CD4-positive, alpha-beta T cell (primary cell): ENCODE measurements at places on chromosomes 4 and X. TPM values are rescaled to one million over a fixed set of nuclear protein-coding genes. Genes with fewer than 3 reads are reported as not detected.

DNA sequence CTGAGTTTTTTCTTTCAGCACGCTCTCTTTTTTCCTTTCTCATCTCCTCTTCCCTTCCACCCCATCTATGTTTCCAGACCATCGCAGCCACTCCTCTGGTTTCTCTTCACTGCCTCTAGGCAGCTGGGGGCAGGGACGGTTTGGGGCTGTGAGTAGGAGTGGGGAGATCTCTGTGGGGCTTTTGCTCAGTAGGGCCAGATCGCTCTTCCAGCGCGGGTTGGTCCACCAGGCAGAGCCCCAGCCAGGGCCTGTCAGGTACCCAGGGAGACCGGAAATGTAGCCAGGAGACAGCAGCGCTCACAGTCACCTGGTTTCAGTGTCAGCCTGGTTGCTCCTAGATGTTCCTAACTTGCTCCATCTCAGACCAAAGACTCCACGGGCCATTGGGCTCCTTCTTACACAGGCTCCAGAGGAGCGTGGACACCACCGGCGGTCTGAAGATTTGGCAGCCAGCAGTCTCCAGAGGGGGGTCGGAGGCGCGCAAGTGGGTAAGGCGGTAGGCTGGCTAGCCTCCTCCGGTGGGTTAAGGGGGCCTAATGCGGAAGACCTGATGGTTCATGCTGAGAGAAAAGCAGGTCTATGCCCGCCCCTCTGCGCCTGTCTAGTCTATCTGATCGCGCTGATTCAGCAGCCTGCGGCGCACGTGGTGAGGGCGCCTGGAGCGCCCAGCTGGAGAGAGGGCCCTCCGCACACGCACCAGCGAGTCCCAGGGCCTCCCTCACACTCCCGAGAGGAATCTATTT, 1.8 kb downstream of the FGF5 start:
- no peak overlapping the region for H3K27ac ChIP-seq
- no peak for DNase-seq
- peaks cover 49% of the 10 kb centered on the region for H3K27me3 ChIP-seq

GRCh38 chr4:176635372-176636261, 157.1 kb downstream of the VEGFC start:
- no peaks in the 10 kb centered on the region for H3K36me3 ChIP-seq
- H3K4me1 ChIP-seq = no peaks in the 10 kb centered on the region
- no peak overlapping the region for H3K4me3 ChIP-seq
- no peak overlapping the region for H3K27ac ChIP-seq
- H3K27me3 ChIP-seq = no peaks in the 10 kb centered on the region
- DNase-seq = no peak

DNA sequence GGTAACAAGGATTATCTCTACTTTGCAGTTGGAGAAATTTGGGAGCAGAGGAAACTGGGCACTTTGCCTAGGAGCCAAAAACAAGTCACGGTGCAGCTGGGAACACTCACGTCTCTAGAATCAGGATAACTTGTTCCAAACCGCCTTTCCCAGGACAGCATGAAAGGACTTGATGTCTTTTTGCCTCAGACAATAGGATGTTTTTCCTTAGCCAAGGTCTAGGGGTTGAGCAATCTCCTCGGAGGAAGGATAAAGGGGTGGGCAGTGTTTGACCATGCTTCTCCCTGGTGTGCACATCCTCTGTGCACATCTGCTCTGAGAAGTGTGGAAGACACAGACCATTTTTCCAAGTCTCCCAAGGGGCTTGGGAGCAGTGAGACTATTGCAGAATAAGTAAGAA, 1.7 kb upstream of the SPARCL1 start:
- H3K4me3 ChIP-seq = no peak overlapping the region

DNA sequence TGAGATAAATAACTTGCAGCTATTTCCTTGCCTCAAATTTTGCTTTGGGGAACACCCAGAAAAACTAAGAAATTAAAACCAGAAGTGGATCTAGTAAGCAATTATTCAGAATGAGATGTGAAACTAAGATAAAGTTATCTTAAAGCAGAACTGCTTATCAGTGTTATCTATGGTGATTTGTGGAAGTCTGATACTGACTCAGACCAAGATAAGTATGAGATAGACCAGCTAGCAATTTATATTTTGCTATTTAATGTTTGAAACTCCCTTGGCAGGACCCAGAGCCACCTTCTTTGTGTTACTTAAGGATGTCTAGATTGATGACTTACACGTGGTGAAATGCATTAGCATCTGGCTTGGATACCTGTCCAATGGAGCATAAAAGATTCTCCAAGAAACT, 368.1 kb downstream of the EPHA5 start:
- DNase-seq = no peak
- no peaks in the 10 kb centered on the region for H3K36me3 ChIP-seq
- H3K4me1 ChIP-seq = no peaks in the 10 kb centered on the region
- no peak overlapping the region for H3K27ac ChIP-seq
- no peak overlapping the region for H3K4me3 ChIP-seq
- no peaks in the 10 kb centered on the region for H3K27me3 ChIP-seq

DNA sequence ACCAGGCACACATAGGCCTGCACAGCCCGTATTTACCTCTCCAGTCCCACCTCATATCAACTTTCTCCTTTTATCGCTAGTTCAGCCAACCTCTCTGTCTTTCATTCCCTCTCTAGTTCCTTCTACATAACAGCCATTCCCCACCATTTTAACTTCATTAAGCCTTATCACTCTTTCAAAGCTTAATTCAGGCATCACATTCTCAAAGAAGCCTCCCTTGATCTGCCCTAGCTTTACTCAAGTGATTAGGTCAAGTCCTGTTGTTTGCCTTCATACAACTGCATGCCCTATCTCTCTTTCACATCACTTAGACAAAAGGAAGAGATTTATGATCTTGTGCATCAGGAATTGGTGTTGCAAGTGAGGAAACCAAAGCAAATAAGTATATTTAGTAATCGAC, 74.2 kb downstream of the ALPK1 start:
- H3K4me1 ChIP-seq = no peaks in the 10 kb centered on the region
- H3K27me3 ChIP-seq = no peaks in the 10 kb centered on the region
- no peaks in the 10 kb centered on the region for H3K36me3 ChIP-seq
- H3K4me3 ChIP-seq = no peak overlapping the region
- no peak overlapping the region for H3K27ac ChIP-seq

DNA sequence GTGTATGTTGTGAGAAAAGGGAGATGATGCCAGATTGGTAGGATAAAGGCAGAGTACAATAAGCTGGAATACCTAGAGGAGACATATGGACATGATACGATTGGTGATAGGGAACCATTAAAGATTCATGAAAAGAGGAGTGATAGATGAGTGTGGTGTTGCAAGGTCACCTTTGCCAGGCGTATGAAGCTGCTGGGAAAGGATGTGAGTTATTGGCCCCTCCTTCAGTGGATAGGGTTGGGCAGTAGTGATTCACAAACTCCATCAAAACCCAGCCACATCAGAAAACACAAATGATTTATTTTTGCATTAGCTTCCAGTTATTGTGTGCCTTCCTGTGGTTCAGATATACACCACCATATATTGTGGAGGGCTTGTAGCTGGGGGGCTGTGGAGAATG, 34.3 kb downstream of the TMEM164 start:
- H3K27ac ChIP-seq = no peak overlapping the region
- no peaks in the 10 kb centered on the region for H3K4me1 ChIP-seq
- no peaks in the 10 kb centered on the region for H3K36me3 ChIP-seq
- H3K4me3 ChIP-seq = no peak overlapping the region
- DNase-seq = no peak

- H3K4me3 ChIP-seq = no peak overlapping the region
- no peak for DNase-seq
- H3K27ac ChIP-seq = no peak overlapping the region
- no peaks in the 10 kb centered on the region for H3K4me1 ChIP-seq
- H3K27me3 ChIP-seq = no peaks in the 10 kb centered on the region
Observed at GRCh38 chrX:18828832-18829404, 121.5 kb downstream of the PPEF1 start.

DNA sequence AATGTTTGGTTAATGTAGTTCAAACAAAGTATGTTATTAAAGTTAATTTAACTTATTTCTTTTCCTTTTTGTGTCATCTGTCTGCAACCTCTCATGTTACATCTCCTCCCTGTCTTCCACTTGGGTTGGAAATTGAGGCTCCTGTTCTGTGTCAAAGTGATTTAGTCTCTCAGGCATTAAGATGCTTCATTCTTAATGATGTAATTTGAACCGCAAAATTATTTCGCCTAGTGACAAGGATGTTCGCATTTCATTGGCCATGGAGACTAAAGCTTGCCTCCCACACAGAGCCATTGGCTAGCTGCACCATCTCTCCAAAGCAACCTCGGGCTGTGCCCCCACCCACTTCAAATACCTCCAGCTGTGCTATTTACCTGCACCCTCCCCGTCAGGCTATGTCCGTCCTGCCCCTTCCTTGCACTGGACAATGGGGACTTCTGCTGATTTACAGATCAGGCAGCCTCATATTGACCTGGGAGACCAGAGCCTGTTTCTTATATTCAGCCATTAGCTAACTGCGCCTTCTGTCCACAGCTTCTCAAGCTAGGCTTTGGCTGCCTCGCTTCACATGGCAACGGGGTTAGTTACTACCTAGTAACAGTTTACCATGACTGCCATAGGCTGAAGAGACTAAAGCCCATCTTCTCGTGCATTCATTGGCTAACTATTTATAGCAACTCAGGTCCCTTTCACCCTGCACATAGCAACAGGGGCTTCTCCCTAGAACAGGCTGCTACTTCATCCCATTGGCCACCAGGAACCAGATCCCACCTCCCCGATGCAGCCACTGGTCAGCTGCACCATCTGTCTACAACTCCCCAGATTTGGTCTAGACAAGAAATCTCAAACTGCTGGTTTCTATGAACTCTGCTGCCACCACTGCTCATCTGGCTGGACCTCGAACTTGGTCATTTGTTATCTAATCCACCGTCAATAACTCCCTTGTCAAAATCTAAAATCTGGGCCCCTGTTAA, 8.6 kb upstream of the ZNF157 start:
- H3K27ac ChIP-seq = no peak overlapping the region
- H3K4me1 ChIP-seq = peaks cover 37% of the 10 kb centered on the region
- H3K27me3 ChIP-seq = no peaks in the 10 kb centered on the region
- peak; percentile 18 for DNase-seq
- peak overlapping the region; percentile 22 for H3K4me3 ChIP-seq
- no peaks in the 10 kb centered on the region for H3K36me3 ChIP-seq

- no peaks in the 10 kb centered on the region for H3K27me3 ChIP-seq
- no peak for DNase-seq
- no peak overlapping the region for H3K4me3 ChIP-seq
- no peak overlapping the region for H3K27ac ChIP-seq
Observed at GRCh38 chr4:156000491-156000890, 46.8 kb upstream of the CTSO start.

DNA sequence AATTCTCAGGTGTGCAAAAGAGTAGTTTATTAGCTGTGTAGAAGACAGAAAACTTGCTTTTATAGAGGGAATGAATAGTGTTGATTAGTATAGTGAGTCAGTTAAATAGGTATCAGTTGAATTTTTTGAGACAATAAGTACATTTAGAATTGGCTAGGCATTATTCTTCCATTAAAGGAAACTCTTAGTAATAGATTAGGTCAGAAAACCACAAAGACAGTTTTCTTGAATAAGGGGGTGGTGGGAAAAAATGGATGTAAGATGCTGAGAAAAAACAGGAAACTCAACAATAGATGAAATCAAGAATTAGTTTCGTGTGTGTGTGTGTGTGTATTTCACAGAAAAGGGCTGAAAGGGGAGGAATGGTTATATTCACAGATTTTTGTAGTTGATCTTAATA, 16.8 kb downstream of the CD38 start:
- H3K27me3 ChIP-seq = no peaks in the 10 kb centered on the region
- H3K4me3 ChIP-seq = no peak overlapping the region
- no peaks in the 10 kb centered on the region for H3K36me3 ChIP-seq
- no peak overlapping the region for H3K27ac ChIP-seq
- no peaks in the 10 kb centered on the region for H3K4me1 ChIP-seq

DNA sequence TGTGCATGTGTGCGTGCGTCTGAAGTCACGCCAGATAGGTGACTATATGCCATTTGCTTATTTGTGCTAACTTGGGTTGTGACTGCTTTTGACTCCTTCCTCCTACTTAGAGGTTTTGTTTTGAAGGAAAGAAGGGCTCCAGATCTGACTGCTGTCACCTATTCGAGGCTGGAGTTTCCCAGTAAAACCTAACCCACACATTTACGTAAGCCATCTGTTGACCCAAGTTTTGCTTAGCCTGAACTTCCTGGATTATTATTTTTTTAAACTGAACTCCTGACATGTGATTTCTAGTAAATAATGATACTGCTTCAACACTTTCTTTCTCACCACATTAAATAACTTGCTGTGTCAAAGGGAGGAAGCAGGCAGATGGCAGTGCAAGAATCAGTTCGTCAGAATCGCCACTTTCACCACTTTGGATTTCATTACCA, 41.5 kb downstream of the DTHD1 start:
- no peak overlapping the region for H3K27ac ChIP-seq
- peak overlapping the region; percentile 29 for H3K4me3 ChIP-seq
- peaks cover 24% of the 10 kb centered on the region for H3K4me1 ChIP-seq
- no peaks in the 10 kb centered on the region for H3K36me3 ChIP-seq

GRCh38 chr4:42655269-42655637, 1.7 kb downstream of the ATP8A1 start:
- no peak for DNase-seq
- no peak overlapping the region for H3K27ac ChIP-seq
- peak overlapping the region; percentile 96 for H3K4me3 ChIP-seq
- peaks cover 25% of the 10 kb centered on the region for H3K4me1 ChIP-seq
- H3K27me3 ChIP-seq = no peaks in the 10 kb centered on the region

DNA sequence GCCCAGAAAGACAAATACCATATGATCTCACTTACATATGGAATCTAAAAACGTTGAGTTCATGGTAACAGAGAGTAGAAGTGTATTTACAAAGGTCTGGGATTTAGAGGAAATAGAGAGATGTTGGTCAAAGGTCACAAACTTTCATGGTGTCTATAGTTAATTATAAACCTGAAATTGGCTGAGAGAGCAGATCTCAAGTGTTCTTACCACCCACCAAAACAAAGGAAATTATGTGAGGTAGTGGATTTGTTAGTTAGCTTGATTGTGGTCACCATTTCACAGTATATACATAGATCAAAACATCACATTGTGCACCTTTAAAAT, 186.8 kb downstream of the NWD2 start:
- no peak overlapping the region for H3K4me3 ChIP-seq
- no peak for DNase-seq
- H3K4me1 ChIP-seq = no peaks in the 10 kb centered on the region
- no peaks in the 10 kb centered on the region for H3K36me3 ChIP-seq
- peaks cover 23% of the 10 kb centered on the region for H3K27me3 ChIP-seq

DNA sequence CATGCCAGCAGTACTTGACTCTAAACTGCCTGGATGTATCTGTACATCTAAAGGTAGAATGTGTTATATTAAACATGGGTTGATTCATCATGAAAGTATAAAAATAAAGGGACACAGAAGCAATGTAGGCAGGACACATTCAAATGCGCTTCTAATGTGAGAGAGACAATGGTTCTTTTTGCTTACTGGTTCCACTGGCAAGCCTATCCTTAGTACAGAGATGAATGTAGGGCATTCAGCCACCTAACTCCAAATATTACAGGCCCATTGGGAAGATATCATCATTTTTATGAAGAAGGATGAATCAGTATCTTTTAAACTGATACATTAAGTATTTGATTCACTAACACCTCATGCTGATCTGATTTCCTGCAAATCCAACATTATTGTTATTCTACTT, 18.0 kb downstream of the CDKL2 start:
- H3K36me3 ChIP-seq = no peaks in the 10 kb centered on the region
- DNase-seq = no peak
- H3K27me3 ChIP-seq = no peaks in the 10 kb centered on the region
- H3K4me3 ChIP-seq = no peak overlapping the region
- H3K4me1 ChIP-seq = no peaks in the 10 kb centered on the region

SHROOM4 gene
- total RNA-seq = not detected

PI4K2B gene
- 7.2 TPM for total RNA-seq

RAB39B gene
- total RNA-seq = 5.7 TPM

PRKG2 gene
- total RNA-seq = 0.39 TPM
